ENCODE measurements at places on chromosomes 1 and 21. TPM values are rescaled to one million over a fixed set of nuclear protein-coding genes. Genes with fewer than 3 reads are reported as not detected.

GPR37L1 gene
- not detected for total RNA-seq

CR1L gene
- total RNA-seq = not detected

MLLT11 gene
- 4.0 TPM for total RNA-seq

ATAD3C gene
- total RNA-seq = 2.3 TPM

RORC gene
- total RNA-seq = 0.76 TPM

WNT4 gene
- total RNA-seq = not detected

BARHL2 gene
- total RNA-seq = not detected

MTF1 gene
- total RNA-seq = 19.7 TPM

C1orf210 gene
- not detected for total RNA-seq

VTCN1 gene
- total RNA-seq = not detected

COL24A1 gene
- total RNA-seq = not detected

RSPO1 gene
- total RNA-seq = not detected

RNU5D-1 gene
- not detected for total RNA-seq

CLCA1 gene
- not detected for total RNA-seq

PLEKHG5 gene
- total RNA-seq = 3.6 TPM

RXRG gene
- not detected for total RNA-seq

CYP4A11 gene
- not detected for total RNA-seq

LCE1F gene
- total RNA-seq = not detected

DIRAS3 gene
- not detected for total RNA-seq

AVPR1B gene
- total RNA-seq = not detected

KCNA10 gene
- total RNA-seq = not detected

PPOX gene
- total RNA-seq = 39.2 TPM

PRRX1 gene
- not detected for total RNA-seq

C1orf141 gene
- not detected for total RNA-seq

RNU1-1 gene
- total RNA-seq = 1,658 TPM

SHE gene
- not detected for total RNA-seq

NDC1 gene
- 19.1 TPM for total RNA-seq

ARTN gene
- total RNA-seq = 0.53 TPM

PIK3R3 gene
- total RNA-seq = 2.0 TPM

SH3BGR gene
- 1.1 TPM for total RNA-seq

CFHR1 gene
- total RNA-seq = not detected

ACTL8 gene
- not detected for total RNA-seq

NMNAT2 gene
- 0.14 TPM for total RNA-seq

BRINP3 gene
- not detected for total RNA-seq

DYNLT5 gene
- total RNA-seq = not detected

FCRL1 gene
- not detected for total RNA-seq

RNF187 gene
- 110 TPM for total RNA-seq

TEX38 gene
- total RNA-seq = not detected

ILDR2 gene
- 4.9 TPM for total RNA-seq

GPR89B gene
- total RNA-seq = 23.3 TPM

LRP8 gene
- total RNA-seq = 37.3 TPM

CYP4Z1 gene
- not detected for total RNA-seq

TCHH gene
- 0.02 TPM for total RNA-seq

SYT2 gene
- total RNA-seq = not detected

SAMSN1 gene
- total RNA-seq = 78.9 TPM

SUSD4 gene
- total RNA-seq = 1.2 TPM

PLD5 gene
- not detected for total RNA-seq

HCN3 gene
- 4.3 TPM for total RNA-seq

MYOC gene
- total RNA-seq = not detected

S100A14 gene
- not detected for total RNA-seq

EXTL1 gene
- not detected for total RNA-seq

NBL1 gene
- total RNA-seq = 29.1 TPM

SFN gene
- 5.2 TPM for total RNA-seq

NPHS2 gene
- total RNA-seq = not detected
